ENCODE measurements at places on chromosomes 12 and 14. TPM values are rescaled to one million over a fixed set of nuclear protein-coding genes. Genes with fewer than 3 reads are reported as not detected.

Gene TAS2R50
- 0.55 TPM for total RNA-seq

Gene SERPINA5
- not detected for total RNA-seq

Gene RHOJ
- not detected for total RNA-seq

Gene KIF5A
- total RNA-seq, result 0.71 TPM

Gene RNASE7
- total RNA-seq, result not detected

Gene AQP6
- not detected for total RNA-seq

Gene ACSS3
- total RNA-seq, result not detected

Gene RFX4
- not detected for total RNA-seq

Gene KRT73
- 3.7 TPM for total RNA-seq

Gene SERPINA4
- total RNA-seq, result not detected

Measured in activated naive CD4-positive, alpha-beta T cell treated with anti-CD3 and anti-CD28 coated beads, Interleukin-2, amount 10 ng/mL, durations not matched to agents 5 hours and 36 hours (primary cell).